Uterus (tissue), 4 donors: ENCODE measurements at places on chromosomes 2 and 18. TPM values are rescaled to one million over a fixed set of nuclear protein-coding genes. Genes with fewer than 3 reads are reported as not detected.

The PLEKHH2 gene
- 47.1 TPM for total RNA-seq

The HOXD1 gene
- 2.9 TPM for total RNA-seq

The RFX8 gene
- total RNA-seq: 1.1 TPM

The TNFAIP6 gene
- 3.2 TPM for total RNA-seq

The BCL11A gene
- 3.6 TPM for total RNA-seq

The AGXT gene
- total RNA-seq: not detected

The ALLC gene
- not detected for total RNA-seq

- no peak overlapping the region for H3K27ac ChIP-seq
- H3K36me3 ChIP-seq: no peaks in the 10 kb centered on the region
- DNase-seq: no peak
- H3K4me1 ChIP-seq: no peaks in the 10 kb centered on the region
Observed at GRCh38 chr2:51807229-51807628, 775.3 kb upstream of the NRXN1 start.

GRCh38 chr18:72601481-72601880, 57.3 kb upstream of the CBLN2 start:
- H3K27me3 ChIP-seq: no peaks in the 10 kb centered on the region
- DNase-seq: no peak
- H3K27ac ChIP-seq: no peak overlapping the region
- H3K4me1 ChIP-seq: no peaks in the 10 kb centered on the region
- H3K4me3 ChIP-seq: no peak overlapping the region

DNA sequence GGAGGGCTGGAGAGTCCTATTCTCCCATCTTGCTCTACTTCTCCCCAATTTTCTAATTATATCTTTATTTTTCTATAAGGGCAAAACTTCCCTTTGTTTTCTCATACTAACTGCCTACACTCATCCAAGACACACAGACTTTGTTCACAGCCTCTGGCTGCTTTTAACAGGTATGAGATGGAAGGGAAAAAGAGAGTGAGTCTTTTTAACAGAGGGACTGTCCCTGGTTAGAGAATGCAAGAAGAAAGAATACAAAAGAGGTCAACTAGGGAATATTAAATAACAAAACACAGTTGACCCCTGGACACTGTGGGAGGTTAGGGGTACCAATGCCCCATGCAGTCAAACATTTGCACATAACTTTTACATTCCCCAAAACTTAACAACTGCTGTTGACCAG, 41.8 kb downstream of the SP100 start:
- H3K4me1 ChIP-seq: no peaks in the 10 kb centered on the region
- no peaks in the 10 kb centered on the region for H3K27me3 ChIP-seq
- DNase-seq: no peak

DNA sequence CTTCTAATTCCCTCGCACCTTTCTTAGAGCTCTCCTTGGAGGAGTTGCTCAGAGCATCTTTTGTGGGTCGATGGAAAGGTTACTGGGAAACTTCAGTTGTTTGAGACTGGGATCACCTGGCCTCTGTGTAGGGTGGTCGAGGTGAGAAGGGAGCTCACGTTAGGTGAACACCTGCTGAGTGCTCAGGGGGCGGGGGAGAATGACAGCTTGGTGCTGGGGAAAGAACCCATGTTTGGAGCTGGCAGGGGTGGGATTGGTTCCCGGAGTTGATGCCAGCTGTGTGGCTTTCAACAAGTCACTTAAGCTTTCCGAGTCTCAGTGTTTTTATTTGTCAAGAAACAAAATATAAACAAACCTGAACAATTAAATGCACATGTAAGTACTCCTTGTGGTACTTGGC, 122.3 kb downstream of the GLI2 start:
- H3K27me3 ChIP-seq: no peaks in the 10 kb centered on the region
- no peak overlapping the region for H3K27ac ChIP-seq
- no peak overlapping the region for H3K4me3 ChIP-seq
- no peaks in the 10 kb centered on the region for H3K36me3 ChIP-seq
- H3K4me1 ChIP-seq: no peaks in the 10 kb centered on the region

GRCh38 chr18:75168619-75169018, 40.3 kb downstream of the PTGR3 start:
- no peak for DNase-seq
- H3K27ac ChIP-seq: no peak overlapping the region
- H3K36me3 ChIP-seq: no peaks in the 10 kb centered on the region
- H3K4me3 ChIP-seq: no peak overlapping the region

DNA sequence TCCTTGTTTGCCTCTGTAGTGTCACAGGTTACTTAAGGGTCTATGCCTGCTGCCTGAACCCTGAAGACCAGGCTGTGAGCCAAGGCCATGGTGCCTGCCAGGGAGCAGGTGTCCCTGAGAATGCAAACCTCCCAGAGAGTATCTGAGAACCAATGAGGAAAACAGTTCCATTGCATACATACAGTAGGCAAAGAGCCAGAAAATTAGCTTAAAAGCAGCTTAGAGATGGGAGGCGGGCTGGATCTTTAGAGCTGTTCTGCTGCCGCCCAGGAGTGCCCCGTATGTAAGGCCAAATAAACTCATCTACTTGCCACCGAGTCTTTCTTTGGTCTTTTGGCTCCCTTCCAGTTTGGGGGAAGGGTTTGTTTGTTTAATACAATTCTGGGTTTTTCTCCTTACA, 327.9 kb downstream of the CLIP4 start:
- no peaks in the 10 kb centered on the region for H3K27me3 ChIP-seq
- no peak overlapping the region for H3K27ac ChIP-seq
- H3K36me3 ChIP-seq: no peaks in the 10 kb centered on the region
- H3K4me3 ChIP-seq: no peak overlapping the region
- H3K4me1 ChIP-seq: no peaks in the 10 kb centered on the region

- DNase-seq: no peak
- no peaks in the 10 kb centered on the region for H3K27me3 ChIP-seq
- H3K27ac ChIP-seq: no peak overlapping the region
- H3K4me3 ChIP-seq: no peak overlapping the region
- H3K36me3 ChIP-seq: no peaks in the 10 kb centered on the region
Observed at GRCh38 chr2:69948032-69948962, 13.1 kb downstream of the ASPRV1 start.

GRCh38 chr2:33484042-33484621, 7.7 kb downstream of the RASGRP3 start:
- no peak overlapping the region for H3K4me3 ChIP-seq
- DNase-seq: no peak
- no peak overlapping the region for H3K27ac ChIP-seq
- no peaks in the 10 kb centered on the region for H3K27me3 ChIP-seq
- H3K4me1 ChIP-seq: peaks cover 5% of the 10 kb centered on the region
- H3K36me3 ChIP-seq: no peaks in the 10 kb centered on the region

GRCh38 chr2:42082016-42082415, 34.2 kb downstream of the PKDCC start:
- H3K4me1 ChIP-seq: no peaks in the 10 kb centered on the region
- H3K36me3 ChIP-seq: no peaks in the 10 kb centered on the region
- no peak overlapping the region for H3K27ac ChIP-seq
- no peak for DNase-seq
- H3K27me3 ChIP-seq: no peaks in the 10 kb centered on the region
- no peak overlapping the region for H3K4me3 ChIP-seq

GRCh38 chr18:64806232-64806631, 657.3 kb upstream of the LINC00305 start:
- no peak for DNase-seq
- no peaks in the 10 kb centered on the region for H3K27me3 ChIP-seq
- no peak overlapping the region for H3K27ac ChIP-seq

DNA sequence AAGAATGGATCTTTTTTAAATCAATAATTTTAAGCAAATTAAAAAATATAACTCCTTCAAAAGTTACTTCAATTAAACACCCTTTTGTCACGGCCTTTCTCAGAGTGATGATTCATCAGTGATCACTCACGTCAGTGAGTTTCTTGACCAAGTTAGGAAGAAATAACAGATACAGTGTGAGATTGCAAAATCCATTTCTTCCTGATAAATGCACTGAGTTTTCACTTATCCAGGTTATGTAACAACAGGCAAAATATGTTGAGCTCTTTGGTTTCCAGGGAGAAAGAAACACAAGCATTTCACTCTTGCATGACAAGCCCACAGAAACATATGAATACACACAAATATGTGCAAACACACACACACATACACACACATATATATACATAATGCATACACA, 195.9 kb upstream of the CYRIA start:
- no peaks in the 10 kb centered on the region for H3K4me1 ChIP-seq
- no peak for DNase-seq
- H3K27me3 ChIP-seq: no peaks in the 10 kb centered on the region
- H3K27ac ChIP-seq: no peak overlapping the region
- no peak overlapping the region for H3K4me3 ChIP-seq
- no peaks in the 10 kb centered on the region for H3K36me3 ChIP-seq

GRCh38 chr2:3965953-3966352, 262.6 kb downstream of the DCDC2C start:
- no peak overlapping the region for H3K4me3 ChIP-seq
- H3K27ac ChIP-seq: no peak overlapping the region
- DNase-seq: no peak
- H3K27me3 ChIP-seq: no peaks in the 10 kb centered on the region

DNA sequence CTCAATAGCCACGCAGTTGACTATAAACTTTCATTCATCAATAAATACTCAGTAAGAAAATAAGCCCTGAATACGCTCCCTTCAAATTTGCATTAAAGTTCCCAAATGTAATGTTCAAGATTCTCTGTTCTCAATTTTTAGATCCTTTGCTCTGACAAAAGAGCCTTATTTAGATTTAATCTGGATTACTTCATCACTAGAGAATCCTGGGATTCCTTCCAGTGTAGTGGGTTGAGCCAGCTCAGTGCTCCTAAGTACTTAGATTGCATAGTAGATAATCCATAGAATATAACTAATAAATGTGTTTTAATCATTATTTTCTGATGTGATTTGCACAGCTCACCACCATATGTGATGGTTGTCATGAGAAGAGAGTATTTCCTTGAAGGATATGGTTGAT, 1286.2 kb downstream of the SUCLG1 start:
- H3K4me1 ChIP-seq: no peaks in the 10 kb centered on the region
- no peaks in the 10 kb centered on the region for H3K27me3 ChIP-seq
- no peaks in the 10 kb centered on the region for H3K36me3 ChIP-seq
- no peak overlapping the region for H3K4me3 ChIP-seq

DNA sequence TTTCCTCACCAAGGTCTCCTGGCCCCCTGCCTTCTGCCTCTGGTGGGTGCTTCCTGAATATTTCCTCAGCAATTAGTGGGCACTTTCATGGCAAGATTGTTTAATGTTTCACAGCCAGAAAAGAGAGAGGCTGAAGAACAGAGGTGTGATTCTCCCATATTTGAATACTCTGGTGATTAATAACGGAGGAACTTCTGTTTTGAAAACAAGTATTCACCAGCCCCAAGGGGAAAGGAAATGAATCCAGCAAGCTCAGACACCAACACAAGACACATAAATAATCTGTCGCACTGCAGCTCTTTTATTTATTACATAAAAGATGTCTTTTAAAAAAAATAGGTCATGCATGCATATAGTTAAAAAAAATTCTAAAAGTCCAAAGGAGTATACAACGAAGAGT, 57.7 kb downstream of the MRPL35 start:
- no peaks in the 10 kb centered on the region for H3K27me3 ChIP-seq
- H3K4me3 ChIP-seq: no peak overlapping the region
- H3K36me3 ChIP-seq: no peaks in the 10 kb centered on the region
- no peak for DNase-seq

- H3K27ac ChIP-seq: no peak overlapping the region
- no peak overlapping the region for H3K4me3 ChIP-seq
- no peaks in the 10 kb centered on the region for H3K27me3 ChIP-seq
- DNase-seq: no peak
Observed at GRCh38 chr18:55695091-55695490, 107.1 kb upstream of the TCF4 start.
